ENCODE measurements at places on chromosomes 2 and 18. TPM values are rescaled to one million over a fixed set of nuclear protein-coding genes. Genes with fewer than 3 reads are reported as not detected.

The SPAG16 gene
- 16.3 TPM for total RNA-seq

The SEMA4F gene
- 1.3 TPM for total RNA-seq

The RPL37A gene
- 4,231 TPM for total RNA-seq

The FOSL2 gene
- total RNA-seq: 38.5 TPM

The C2orf92 gene
- 2.3 TPM for total RNA-seq

The WDR33 gene
- total RNA-seq: 29.5 TPM

Measured in dermis lymphatic vessel endothelial cell (primary cell).